T-helper 17 cell (primary cell): ENCODE measurements at places on chromosomes 1 and 21.

- no peak for DNase-seq
Measured at GRCh38 chr1:235637756-235638534, 11.6 kb downstream of the GNG4 start.

DNA sequence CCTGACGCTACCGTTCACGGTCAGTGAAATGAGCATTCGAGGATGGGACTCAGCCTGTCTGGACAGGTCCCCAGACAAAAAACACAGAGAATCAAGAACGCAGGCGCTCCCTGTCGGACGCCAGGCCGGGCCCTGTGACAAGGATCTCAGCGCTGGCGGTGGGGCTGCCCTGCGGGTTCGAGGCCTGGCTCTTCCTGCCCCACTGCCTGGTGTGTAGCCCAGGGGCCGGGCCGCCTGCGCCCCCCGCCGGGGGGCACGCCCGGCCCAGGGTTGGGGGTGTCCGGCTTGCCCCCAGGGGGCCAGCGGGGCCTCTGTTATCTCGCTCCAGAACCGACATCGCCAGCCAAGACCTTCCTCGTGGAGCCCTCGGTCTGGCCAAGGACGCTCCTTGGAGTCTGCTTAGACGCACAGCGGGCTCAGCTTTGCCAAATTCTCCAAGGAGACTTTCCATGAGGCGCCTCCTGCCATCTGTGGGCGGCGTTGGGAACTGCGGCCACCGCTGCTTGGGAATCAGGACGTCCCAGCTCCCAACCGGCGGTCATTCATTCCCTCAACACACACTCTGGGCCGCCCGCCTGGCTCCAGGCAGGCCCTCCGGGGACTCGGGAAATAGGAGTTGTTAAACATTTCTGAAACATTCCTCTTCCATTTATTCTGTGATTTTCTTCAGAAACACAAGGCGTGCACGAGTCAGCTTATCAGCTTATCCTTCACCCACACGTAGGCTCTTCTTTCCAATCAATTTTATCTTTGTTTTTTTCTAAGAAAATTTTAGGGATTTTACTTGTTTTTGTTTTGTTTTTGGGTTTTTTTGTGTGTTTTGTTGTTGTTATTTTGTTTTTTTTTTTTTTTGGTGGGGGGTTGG is 11.3 kb upstream of the RIPK4 start:
- DNase-seq: no peak

- peak; percentile 3 for DNase-seq
Measured at GRCh38 chr21:46119144-46119636, 21.3 kb downstream of the COL6A2 start.

DNA sequence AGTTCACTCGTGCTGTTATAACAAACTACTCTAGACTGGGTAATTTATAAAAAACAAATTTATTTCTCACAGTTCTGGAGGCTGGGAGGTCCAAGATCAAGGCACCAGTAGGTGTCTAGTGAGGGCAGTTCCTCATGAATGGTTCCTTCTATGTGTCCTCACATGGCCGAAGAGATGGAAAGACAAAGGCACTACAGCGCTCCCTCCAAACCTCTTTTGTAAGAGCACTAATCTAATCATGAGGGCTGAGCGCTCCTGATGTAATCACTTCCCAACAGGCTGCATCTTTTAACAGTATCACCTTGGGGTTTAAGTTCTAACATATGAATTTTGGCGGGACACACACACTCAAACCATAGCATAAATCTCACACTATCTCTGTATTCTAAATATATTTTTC is 54.0 kb upstream of the KANK4 start:
- DNase-seq: no peak

- no peak for DNase-seq
Measured at GRCh38 chr1:218829097-218829496, 344.6 kb upstream of the LYPLAL1 start.

DNA sequence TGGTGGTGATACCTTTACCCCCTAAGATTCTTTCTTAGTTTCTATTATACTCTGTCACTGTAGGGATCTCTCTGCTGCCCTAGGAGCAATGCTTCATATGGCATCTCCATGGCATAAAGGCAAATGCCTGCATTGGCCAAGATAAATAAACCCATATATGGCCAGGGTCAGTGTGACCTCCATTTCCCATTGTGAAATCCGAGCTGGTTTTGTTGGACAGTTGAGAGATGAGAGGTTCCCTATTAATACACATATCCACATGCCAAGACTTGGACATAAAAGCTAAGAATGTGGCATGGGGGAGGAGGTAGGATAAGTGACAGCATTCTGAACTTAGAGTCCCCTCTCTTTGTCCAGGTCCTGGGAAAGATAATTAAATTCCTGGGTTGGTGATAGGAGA is 1.4 kb downstream of the TPM3 start:
- DNase-seq: no peak

DNA sequence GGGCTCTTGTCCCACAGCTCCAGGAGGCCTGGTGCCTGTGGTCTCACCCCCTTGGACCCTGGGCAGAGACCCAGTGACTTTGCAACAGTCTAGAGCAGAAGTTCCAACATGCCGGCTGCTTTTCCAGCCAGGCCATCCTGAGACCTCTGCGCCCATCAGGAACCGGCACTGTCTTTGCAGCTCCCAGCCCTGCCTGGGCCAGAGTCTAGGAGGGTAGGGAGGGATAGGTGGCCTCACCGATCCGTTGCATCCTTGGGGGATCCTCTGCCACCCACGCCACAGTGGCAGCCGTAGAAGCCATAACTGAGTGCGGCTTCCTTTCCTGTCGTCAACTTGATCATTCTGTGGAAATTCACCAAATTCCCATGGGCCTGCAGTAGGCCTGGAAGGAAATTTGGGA is 1.3 kb downstream of the PLA2G2A start:
- no peak for DNase-seq

GRCh38 chr1:213984387-213985208 is 3.2 kb upstream of the PROX1 start:
- no peak for DNase-seq

DNA sequence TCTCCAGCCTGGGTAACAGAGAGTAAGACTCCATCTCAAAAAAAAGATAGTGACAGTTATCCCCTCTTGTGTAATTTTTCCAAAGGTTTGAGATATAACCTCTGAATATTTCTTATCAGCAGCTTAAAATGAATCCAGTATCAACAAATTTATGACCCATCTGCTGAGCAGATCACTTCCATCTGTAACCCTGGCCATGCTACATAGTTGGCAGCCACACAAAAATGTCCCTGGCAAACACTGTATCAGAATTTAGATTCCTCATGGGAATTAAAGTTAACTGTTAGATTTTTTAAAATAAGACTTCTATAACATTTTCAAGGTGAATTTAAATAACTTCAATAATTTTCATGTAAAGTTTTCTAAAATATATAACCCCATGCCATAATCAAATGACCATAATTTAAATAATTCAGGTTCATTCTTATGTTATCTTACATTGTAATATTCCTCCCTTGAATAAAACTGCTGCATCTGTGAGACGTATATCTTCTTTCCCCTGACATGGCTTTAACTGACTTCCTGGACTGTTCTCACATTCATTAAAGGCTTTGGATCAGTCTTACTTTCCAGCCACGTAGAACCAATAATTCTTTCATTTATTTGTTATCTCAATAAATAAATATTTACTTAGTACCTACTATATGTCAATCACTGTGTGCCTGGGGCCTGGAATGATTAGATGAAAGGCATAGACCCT is 5.3 kb upstream of the PRPF38B start:
- no peak for DNase-seq

DNA sequence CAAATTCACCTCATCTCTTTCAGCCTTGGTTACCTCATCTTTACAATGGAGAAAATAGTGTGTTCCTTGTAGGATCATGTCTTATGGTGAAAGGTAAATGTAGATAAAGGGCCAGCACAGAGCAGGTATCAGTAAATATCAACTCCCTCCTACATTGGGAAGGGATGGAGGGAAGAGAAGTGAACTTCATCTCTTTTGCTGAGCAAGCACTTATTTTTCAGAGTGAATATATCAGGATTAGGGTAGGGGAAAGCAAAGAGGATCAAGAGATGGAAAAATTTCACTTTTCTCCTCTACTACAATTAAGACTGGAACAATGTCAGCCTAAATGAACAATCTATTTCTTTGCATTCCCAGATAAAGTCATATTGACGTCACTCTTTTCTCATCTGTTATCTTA is 193.8 kb upstream of the JUN start:
- no peak for DNase-seq
